Activated CD4-positive, alpha-beta T cell treated with anti-CD3 and anti-CD28 coated beads, Interleukin-2, amount 50 U/mL, for 48 hours (primary cell): ENCODE measurements at places on chromosomes 7 and 10.
A peak's percentile ranks its signal among the peaks of the same experiment; 100 is the strongest.

GRCh38 chr7:36894190-36894589, 169.9 kb upstream of the AOAH start:
- no peak for DNase-seq

DNA sequence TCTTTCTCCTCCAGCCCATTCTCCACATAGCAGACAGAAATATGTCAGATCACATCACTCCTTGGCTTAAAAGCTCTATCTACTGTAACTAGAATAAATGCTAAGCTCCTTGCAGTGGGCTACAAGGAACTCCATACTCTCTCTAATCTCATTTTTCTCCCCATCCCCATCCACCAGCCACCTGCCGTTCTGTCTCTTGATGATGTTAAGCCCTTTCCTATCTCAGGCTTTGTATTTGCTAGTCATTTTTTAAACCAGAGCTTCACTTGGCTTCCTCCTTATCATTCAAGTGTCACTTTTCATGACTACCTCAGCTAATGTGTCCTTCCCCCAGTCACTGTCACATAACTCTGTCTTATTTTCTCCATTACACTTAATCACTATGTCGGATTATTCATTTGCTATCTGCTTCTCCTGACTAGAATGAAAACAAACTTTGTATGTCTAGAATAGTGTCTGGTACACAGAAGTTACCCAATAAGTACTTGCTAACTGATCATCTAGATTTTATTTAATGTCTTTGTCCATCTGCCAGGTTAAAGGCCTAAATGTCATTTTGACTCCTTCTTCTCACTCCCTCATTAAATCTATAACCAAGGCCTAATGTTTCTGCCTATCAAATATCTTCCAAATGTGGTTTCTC, 87.2 kb upstream of the RPA3 start:
- no peak for DNase-seq

GRCh38 chr10:62992145-62992721, 140.9 kb upstream of the NRBF2 start:
- peak; percentile 34 for DNase-seq

DNA sequence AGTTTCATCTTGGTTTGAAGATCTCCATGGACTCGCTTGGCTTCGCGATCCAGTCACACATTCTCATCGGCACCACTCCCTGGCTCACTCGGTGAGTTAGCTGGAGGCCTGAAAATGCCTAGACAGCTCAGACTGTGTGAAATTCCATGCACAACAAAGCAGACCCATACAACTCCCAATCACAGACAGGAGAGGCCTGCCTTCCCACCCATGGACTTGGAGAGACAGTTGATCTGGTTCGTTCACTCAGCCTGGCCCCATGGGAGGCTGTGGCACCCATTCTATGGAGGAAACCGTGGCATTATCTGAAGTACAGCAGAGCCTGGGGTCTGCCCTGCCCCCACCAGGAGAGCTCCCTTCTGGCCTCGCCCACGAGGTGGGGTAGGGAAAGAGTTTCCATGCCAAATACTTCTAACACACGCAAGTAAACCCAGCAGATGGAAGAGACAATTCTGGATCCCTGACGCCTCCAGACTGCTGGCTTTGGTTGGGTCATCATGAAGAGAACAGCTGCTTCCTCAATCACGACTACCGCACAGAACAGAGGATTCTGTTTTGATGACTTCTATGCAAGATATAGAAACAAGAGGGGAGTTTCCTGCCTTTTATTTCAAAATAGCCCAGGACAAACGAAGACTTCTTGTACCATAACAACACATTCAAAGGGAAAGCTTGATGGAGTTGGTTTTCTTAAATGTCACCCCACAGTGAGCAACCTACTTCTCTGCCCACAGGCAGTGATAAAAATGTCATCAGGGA, 15.9 kb downstream of the FAM53B start:
- no peak for DNase-seq
